ENCODE measurements at places on chromosomes 1 and 21.

- no peak for DNase-seq
Observed at GRCh38 chr1:58659516-58659915, 40.3 kb downstream of the MYSM1 start.

GRCh38 chr1:205748403-205749233, 1.4 kb downstream of the NUCKS1 start:
- DNase-seq, result no peak

DNA sequence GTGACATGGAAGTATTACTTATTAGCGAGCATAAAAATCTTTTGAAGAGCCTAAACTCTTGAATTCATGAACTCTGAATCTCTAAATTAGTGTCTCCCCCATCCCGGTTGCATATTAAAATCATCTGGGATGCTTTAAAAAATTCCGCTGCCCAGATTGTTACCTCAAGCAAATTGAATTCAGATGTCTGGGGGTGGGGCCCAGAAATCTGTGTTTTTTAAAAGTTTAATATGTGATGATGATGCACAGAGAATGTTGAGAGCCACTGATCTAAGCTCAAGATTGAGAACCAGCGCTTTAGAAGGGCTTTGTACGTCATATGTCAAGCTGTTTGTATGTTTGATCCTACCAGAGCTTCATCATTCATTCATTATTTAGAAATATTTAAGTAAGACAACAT, 446.8 kb downstream of the NUF2 start:
- no peak for DNase-seq

DNA sequence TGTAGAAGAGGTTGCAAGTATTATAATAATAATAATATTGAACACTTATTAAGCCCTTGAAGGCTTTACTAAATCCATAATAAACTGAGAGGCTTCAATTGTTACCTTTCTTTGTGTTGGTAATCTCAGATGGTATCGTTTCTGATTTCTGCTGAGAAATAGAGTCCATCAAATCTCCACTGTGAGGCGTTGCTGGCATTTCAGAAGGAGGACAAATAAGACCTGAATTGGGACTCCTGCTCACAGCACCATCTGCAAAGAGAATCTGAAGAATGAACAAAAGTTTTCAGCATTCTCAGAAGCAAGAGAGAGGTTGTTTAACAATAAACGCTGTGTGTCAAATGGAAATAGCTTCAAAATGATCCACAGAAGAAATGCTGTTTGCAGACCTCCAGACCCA, 93.7 kb downstream of the WDR3 start:
- no peak for DNase-seq

- DNase-seq, result no peak
Observed at GRCh38 chr1:243508303-243508713, 252.5 kb downstream of the SDCCAG8 start.
